ENCODE measurements at places on chromosomes 16 and 17.

GRCh38 chr17:43403846-43404245 lies 5.1 kb downstream of the ARL4D start:
- DNase-seq: no peak

DNA sequence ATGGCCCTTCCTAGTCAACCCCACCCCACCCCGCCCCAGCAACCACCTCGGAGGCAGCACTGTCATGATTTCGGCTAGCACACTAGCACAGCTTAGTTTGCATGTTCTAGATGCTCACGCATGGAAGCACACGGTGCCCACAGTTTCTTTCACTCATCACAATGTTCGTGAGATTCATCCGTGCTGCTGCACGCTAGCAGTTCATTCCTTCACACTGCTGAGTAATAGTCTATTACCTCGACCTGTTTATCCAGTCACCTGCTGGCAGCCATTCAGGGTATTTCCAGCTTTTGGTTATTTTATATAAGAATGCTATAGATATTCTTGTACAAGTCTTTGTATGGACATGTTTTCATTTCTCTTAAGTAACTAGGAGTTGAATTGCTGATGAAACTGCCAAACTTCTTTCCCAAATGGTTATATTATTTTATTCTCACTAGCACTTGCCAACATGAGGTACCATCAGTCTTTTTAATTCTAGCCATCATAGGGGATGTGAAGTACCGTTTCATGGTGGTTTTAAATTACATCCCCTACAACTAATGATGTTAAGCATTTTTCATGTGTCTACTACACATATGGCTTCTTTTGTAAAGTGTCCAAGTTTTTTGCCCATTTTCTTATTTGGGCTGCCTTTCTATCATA lies 75.7 kb downstream of the CYTH1 start:
- no peak for DNase-seq

DNA sequence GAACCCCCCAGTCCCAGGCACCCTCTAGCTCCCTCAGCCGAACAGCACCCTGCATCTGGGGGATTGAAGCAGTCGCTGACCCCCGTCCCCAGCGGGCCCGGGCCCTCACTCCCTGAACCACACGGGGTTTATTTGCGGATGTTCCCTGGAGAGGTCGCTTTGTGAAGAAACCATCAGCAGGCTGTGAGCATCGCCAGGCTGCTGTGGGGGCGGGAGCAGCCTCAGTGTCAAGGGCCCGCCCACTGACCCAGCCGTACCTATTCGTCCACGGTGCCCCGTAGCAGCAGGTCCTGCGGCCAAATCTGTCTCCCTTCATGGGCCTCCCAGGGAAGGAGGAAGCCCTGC lies 6.4 kb upstream of the RAB40C start:
- DNase-seq: no peak

DNA sequence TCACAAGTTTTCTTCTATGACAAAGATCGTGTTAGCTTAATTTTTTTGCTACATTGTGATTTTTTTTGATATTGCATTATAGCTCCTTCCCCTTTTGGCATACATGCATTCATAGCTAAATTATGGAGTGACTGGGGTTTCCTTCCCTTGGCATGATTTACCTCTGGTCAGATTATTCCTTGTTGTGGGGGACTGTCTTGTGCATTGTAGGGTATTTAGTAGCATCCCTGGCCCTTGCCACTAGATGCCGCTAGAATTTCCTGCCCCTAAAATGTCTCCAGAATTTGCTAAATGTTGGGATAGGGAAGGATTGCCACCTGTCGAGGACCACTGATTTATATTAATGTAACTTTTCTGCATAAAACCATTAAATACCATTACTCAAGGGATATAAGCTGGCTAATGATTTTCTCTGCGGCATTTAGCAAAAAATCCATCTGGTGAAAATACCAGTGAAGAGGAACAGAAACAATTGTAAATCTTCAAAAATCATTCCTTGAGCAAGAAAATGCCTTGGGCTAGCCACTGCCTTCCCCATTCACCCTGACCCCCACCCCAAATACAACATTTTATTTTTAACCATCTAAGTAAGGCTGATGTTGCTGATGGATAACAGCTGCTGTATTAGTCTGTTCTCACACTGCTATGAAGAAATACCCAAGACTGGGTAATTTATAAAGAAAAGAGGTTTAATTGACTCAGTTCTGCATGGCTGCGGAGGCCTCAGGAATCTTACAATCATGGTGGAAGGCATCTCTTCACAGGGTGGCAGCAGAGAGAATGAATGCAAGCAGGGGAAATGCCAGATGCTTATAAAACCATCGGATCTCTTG lies 195.2 kb downstream of the MAP2K6 start:
- DNase-seq: peak; percentile 19

DNA sequence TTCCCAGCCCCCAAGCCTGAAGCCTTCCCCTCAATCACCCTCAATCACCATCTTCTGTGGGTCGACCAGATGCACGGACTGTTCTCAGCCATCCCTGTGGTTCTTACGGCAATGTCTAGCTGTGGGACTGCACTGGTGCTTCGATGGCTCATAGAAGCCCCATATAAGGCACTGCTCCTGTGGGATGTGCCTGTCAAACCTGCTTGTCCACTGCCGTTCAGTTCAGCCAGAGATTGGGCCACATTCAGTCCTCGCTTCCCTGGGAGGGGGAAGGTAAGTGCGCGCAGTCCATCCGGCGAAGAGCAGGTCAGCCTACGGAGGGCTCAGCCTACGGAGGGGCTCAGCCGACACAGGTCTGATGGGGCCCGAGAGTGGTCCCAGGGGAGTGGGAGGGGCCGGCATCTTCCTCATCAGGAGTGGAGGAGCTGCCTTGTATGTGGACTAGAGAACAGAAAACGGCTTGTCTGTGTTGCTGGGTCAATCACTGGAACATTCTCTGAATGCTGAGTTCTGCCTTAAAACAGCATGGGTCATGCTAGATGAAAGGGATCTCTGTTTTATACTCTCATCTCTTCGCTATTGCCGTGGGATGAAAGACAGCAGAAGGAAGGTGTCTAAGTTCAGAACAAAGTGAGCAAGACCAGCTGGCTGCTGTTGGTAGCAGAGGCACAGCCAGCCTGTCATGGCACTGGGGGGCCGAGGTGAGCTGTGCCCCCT lies at the start of gene CARD14:
Gene CARD14, plus strand, starts transcription at position 247 of the 717 bp plus-strand sequence. CDS start 11,409 bp downstream, outside the sequence.
- DNase-seq: no peak

GRCh38 chr17:62715882-62716390 lies 88.5 kb downstream of the MRC2 start:
- DNase-seq: no peak

Measured in suppressor macrophage (primary cell).